ENCODE measurements at places on chromosomes 1 and 21.

GRCh38 chr21:28683982-28684752, 308.5 kb downstream of the LTN1 start:
- no peak for DNase-seq

DNA sequence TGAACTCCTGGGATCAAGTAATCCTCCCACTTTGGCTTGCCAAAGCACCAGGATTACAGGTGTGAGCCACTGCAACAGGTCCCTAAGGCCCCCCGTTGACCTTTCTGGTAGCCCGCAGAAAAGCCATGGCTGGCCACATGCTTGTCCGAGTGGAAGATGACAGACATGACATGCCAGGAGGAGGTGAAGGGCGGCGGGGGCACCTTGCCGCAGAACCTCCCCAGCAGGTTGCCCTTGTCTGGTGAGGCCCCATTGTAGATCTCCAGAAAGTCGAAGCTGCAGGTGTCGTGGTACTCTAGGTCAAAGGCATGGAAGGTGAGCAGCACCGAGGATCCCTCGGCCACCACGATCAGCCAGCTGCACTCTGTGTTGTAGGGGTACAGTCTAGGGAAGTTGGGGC, 8.4 kb downstream of the CDCP2 start:
- no peak for DNase-seq

DNA sequence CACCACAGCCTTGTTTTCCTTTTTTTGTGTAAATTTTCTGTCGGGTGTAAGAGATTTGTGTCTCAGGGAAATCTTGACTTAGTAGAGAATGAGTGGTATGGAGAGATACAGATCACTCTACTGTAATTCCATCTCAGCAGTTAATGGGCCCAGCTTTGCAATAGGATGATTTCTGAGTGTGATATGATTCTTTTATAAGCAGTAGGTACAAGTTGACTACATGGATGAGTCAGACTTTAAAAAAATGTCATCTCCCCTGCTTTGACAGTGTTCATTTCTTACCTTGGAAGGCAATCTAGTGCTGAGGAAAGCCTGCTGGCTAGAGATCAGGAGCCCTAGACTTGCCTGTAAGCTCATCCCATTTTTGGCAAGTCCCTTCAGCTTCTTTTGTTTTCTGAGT, 261.9 kb downstream of the RYR2 start:
- DNase-seq = no peak

- no peak for DNase-seq
These were observed 1.4 kb upstream of the OR14A16 start for GRCh38 chr1:247825362-247825761.

GRCh38 chr1:90534116-90534515, 183.0 kb downstream of the BARHL2 start:
- no peak for DNase-seq

DNA sequence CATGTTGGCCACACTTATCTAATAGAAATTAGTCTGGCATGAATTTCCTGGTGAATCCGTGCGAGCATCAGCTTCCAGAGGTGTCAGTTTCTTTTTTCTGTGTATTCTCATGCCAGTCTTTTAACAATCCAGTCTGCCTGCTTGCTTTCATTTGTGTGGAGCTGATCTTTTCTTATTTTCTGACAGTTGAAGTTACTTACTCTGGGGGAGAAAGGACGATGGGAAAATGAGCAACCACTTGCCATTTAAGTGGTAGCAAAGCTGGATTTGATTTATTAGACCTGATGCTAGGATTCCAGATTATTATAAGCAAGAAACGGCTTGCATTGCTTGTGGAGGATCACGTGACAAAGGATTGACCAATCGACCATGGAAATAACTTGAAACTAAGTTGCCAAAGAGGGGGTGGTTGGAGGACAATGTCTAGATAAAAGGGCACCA, 24.3 kb upstream of the APP start:
- DNase-seq = no peak

DNA sequence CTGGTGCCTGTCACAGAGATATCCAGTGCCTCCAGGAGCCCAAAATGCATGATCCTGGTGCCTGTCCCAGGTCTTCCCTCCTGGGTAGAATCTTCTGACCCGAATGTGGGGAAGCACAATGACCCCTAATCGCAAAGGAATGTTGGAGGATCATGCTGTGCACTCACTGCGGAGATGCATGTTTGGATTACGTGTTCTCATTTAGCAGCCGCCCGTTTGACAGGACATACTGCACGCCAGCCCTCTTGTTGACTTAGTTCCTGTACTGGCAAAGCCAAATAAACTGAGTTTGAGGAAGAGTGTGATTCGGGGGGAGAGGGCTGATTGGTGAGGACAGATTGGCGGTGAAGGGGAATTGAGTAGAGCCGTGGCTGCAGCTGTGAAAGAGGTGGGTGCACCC, 85.9 kb upstream of the SIM2 start:
- DNase-seq = no peak

DNA sequence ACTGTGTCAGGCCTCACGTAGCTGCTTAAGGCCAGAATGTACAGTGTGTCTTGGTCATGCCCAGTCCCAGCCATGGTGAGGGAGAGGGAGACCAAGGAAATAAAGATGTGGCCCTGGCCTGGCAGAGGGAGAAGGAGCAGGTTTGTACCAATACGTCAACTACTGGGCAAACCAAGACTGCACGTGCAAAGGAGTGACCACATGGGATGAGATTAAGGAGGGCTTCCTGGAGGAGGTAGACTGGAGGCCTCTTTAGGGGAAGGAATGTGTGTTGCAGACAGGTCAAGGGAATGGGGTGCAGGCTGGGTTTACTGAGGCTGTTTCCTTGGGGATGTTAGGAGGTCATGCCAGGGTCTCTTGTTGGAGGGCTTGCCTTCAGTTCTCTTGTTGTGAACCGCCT, 7.8 kb downstream of the PLOD1 start:
- no peak for DNase-seq

GRCh38 chr1:4654764-4655673, 610 bp downstream of the AJAP1 start:
- DNase-seq = no peak

GRCh38 chr1:25671929-25672328, 55.3 kb downstream of the MAN1C1 start:
- no peak for DNase-seq

- no peak for DNase-seq
These were observed 49.8 kb downstream of the SLC16A1 start for GRCh38 chr1:112906150-112906698.

GRCh38 chr1:21490774-21491487, 18.3 kb upstream of the ALPL start:
- peak; percentile 68 for DNase-seq

- peak; percentile 90 for DNase-seq
These were observed 19.1 kb downstream of the OPTC start for GRCh38 chr1:203512848-203513584.

DNA sequence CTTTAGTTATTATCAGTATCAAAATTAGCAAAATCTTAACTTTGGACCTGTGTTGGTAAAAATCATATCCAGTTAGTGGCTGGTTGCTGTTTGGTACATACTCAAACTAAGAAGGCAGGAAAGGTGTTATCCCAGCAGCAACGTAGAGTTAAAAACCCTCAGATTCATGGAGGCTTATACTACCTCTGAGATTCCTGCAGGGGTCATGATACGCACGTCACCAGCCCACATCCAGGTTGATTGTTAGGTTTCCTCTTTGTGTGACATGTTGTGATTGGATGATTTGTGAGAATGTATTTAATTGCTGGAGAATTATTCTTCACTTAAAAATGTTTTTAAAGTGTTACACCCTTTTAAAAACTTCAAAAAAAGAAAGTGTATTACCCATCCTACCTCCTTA, 423.3 kb upstream of the ADGRL2 start:
- no peak for DNase-seq

GRCh38 chr1:179251675-179252074, 22.2 kb upstream of the ABL2 start:
- peak; percentile 10 for DNase-seq

DNA sequence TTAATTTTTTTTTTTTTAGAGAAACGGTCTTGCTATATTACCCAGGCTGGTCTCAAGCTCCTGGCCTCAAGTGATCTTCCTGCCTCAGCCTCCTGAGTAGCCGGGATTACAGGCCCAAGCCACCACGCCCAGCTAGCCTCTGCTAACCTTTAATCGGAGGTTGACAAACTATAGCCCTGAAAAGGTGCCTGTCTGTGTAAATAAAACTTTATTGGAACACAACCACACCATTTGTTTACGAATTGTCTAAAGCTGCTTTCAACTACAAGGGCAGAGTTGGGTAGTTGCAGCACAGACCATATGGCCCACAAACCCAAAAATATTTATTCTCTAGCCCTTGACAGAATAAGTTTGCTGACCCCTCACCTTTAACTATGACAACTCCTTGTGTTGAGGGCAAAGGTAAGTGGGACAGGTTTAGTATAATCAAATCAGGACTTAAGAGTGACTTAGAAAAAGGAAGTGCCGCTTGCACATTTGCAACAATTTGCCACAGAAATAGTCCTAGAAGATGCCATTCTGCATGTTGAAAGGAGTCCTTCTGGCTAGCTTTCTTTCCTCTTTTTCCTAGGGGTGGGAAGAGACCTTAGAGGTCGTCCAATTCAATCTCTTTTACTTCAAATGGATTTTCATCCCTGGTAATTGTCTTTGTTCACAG, 16.4 kb downstream of the RGS8 start:
- DNase-seq = no peak

DNA sequence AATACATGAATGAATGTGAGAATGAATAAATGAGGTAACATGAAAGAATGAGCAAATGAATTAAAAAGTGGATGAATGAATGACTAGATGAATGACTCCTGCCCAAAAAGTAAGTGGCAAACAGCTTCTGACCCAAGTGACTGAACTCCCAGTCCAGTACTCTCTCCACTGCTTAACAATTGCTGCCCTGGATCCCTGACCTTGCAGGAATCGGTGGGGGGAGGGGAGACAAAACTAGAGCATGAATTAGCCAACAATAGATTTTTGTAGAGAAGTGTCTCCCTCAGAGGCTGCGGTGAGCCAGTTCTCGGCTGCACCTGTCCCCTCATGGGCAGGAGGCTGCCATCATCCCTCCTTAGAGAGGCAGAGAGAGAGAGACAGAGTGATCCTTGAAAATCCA, 5.9 kb upstream of the GRIK3 start:
- no peak for DNase-seq

GRCh38 chr1:19872190-19872589, 10.0 kb upstream of the OTUD3 start:
- no peak for DNase-seq

DNA sequence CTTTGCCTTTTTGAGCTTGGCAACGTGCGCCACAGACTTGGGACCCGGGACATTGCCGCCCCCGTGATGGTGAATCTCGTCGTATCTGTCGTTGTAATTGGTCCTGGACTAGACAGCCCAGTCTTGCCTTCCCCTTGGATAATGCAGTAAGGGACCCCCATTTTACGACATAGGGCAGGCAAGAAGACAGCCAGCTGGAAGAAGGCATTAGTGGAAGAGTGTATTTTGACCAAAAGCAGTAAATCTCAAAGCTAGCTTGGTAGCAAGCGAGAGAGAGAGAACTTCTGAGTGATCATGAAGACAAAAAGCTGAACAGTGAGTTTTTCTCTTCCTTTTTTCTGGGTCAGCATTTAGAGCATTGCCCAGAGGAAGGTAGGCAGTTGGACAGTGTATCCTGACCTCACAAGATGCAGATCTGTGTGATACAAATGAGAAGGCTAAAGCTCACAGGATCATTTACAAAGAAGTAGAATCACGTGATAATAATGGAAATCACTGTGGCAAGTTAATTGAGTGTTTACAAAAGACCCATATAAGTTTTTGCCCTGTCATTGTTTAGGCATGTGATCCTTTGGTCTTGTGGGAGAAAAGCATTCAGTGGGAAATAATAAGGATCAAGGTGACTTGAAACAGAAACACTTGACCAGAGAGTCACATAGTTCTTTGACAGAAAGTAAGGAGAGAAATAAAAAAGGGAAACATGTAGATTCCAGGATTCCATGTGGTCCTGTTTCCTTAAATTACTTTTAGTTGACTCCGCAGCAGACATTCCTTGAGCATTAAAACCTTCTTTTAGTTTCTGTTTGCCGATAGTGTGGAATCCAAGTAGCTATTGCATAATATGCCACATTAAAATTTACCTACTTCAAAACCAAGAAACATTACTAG, 66.3 kb downstream of the CNST start:
- peak; percentile 97 for DNase-seq

- no peak for DNase-seq
These were observed 23.7 kb upstream of the TMEM54 start for GRCh38 chr1:32924881-32925344.

- no peak for DNase-seq
These were observed 411.1 kb downstream of the SETD4 start for GRCh38 chr21:35649186-35649585.

DNA sequence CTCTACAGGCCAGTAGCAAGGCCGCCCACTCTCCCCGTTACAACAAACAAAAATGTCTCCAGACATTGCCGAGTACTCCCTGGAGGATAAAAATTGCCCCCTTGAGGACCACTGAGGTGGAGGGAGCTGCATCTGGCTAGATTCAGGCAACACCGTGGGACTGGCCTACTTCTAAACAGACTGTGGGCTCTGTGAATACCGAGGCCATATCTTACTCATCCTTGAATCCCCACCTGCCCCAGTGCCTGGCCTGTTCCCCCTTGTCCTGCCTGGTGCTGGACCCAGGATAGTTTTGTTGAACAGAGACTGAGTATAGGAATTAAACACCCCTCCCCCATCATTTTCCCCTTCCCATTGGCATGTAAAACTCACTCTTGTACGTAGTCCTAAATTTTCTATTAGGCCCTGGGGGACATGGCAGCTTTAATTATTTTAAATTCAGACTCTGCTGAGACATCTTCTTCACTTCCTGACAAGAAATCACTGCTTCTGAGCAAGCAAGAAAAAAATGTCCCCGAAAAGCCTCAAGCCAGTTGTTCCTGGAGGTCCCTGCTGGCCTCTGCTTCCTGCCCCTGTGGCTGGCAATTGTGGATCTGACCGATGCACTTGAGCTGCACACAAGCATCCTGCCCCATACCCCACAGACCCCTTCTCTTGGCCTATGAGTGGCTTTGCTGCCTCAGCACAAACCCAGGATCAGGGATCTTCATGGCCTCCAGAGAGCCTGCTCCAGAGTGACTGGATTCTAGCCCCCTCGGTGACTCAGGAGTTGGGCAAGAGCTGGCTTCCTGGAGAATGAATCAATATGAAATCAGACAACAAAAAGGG, 111.0 kb downstream of the ACTL8 start:
- peak; percentile 86 for DNase-seq

- DNase-seq = no peak
These were observed 116.4 kb downstream of the GDAP2 start for GRCh38 chr1:117812869-117813511.

GRCh38 chr1:87953121-87953520, 624.4 kb downstream of the LMO4 start:
- DNase-seq = no peak

GRCh38 chr1:1118876-1119220, 3.0 kb upstream of the C1orf159 start:
- DNase-seq = no peak

- DNase-seq = peak; percentile 64
These were observed 975.7 kb upstream of the ADGRL4 start for GRCh38 chr1:79982211-79982610.
